ENCODE measurements at places on chromosomes 1 and 21.

- DNase-seq, result no peak
Observed at GRCh38 chr1:240492832-240493440, 119.0 kb downstream of the GREM2 start.

DNA sequence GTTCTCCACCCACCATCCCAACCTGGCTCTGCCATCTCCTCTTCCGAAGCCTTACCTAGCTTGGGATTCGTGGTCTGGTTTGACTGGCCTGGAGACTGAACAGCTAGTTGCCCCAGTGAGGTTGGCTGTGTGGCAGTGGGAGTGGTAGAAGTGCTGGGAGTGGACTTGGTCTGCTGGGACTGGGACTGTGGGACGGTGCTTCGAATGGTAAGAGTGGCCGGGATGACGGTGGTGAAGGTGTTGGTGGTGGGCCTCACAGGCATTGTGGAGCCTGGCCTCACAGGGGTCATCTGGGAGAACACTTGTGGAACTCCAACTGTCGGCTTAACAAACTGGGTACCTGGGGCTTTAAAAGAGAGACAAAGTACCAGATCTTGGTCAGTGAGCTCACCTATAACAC lies 28.7 kb downstream of the PSMB4 start:
- no peak for DNase-seq

GRCh38 chr1:187264995-187265602 lies 436.4 kb downstream of the PLA2G4A start:
- DNase-seq, result no peak

GRCh38 chr1:170789063-170789462 lies 125.1 kb downstream of the PRRX1 start:
- no peak for DNase-seq

DNA sequence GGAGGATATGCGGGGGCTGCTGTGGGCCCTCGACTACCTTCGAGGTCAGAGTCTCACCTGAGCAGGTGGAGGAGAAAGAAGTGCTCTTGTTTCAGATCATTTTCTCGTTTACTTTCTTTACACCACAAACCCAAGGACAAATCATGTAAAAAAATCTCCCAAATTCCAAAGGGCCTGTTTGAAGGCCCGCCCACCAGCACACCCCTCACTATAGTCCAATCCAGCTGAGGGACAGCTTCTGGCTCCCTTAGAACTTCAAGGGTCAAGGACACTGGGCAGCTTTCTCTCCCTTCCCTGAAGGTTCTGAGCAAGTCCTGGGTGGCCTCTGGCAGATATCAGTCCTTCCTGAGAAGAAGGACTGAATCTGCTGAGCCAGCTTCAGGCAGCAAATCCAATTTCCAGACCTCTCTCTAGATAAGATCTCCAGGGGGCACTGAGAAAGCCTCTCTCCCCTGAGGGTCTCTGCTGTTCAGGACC lies 5.5 kb downstream of the STK40 start:
- no peak for DNase-seq

- no peak for DNase-seq
Observed at GRCh38 chr1:168476588-168477385, 67.0 kb downstream of the XCL2 start.

- DNase-seq, result no peak
Observed at GRCh38 chr21:41241341-41241740, 73.4 kb downstream of the BACE2 start.

- DNase-seq, result no peak
Observed at GRCh38 chr1:227156520-227156919, 161.8 kb downstream of the CDC42BPA start.

- no peak for DNase-seq
Observed at GRCh38 chr1:71343686-71344416, 263.0 kb upstream of the ZRANB2 start.

DNA sequence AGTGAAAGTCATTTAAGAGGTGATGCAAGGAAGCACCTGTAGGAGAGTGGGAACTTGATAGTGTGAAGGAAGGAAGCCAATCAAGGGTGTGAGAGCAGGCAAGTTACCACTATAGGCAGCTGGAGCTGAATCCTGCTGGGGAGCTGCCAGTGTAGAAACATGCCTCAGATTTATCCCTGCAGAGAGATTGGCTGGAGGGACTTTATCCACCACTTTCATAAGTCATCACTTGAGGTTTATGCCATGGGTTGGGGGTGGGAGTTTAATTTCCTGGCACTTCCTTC lies 443.6 kb downstream of the PLPP3 start:
- no peak for DNase-seq

- no peak for DNase-seq
Observed at GRCh38 chr21:43581453-43581852, 77.8 kb downstream of the HSF2BP start.

GRCh38 chr1:221487781-221488524 lies 253.9 kb downstream of the DUSP10 start:
- DNase-seq, result no peak

- DNase-seq, result no peak
Observed at GRCh38 chr1:112493351-112493750, 15.4 kb upstream of the WNT2B start.
